ENCODE measurements at places on chromosomes 6 and 20. TPM values are rescaled to one million over a fixed set of nuclear protein-coding genes. Genes with fewer than 3 reads are reported as not detected.

Gene CCM2L
- 8.3 TPM for total RNA-seq

Gene SLC35F1
- total RNA-seq: 11.3 TPM

Gene MRPS18A
- total RNA-seq: 77.3 TPM

Gene RBPJL
- total RNA-seq: not detected

Gene IGF2R
- 29.4 TPM for total RNA-seq

Gene JPH2
- total RNA-seq: 0.67 TPM

Gene CTCFL
- total RNA-seq: 14.2 TPM

Gene GHRH
- total RNA-seq: not detected

Gene SPEF1
- 0.94 TPM for total RNA-seq

Gene PPIL1
- total RNA-seq: 91.1 TPM

Gene HCRTR2
- total RNA-seq: 0.07 TPM

Gene MEP1A
- total RNA-seq: not detected

Gene UBR2
- 18.7 TPM for total RNA-seq

Gene GCNT2
- 52.5 TPM for total RNA-seq

Gene BHLHE23
- 2.1 TPM for total RNA-seq

Gene PBOV1
- total RNA-seq: not detected

Gene C6orf58
- not detected for total RNA-seq

Gene MMP24
- 14.8 TPM for total RNA-seq

Gene PTCRA
- total RNA-seq: not detected

Gene SPO11
- total RNA-seq: not detected

Gene EFCAB8
- total RNA-seq: 0.44 TPM

Gene TAGAP
- not detected for total RNA-seq

Gene COL9A1
- 4.7 TPM for total RNA-seq

Gene ZBTB2
- 15.5 TPM for total RNA-seq

Gene GABRR2
- not detected for total RNA-seq

Gene CD109
- 1.3 TPM for total RNA-seq

Gene ZNF451
- total RNA-seq: 31.7 TPM

Gene ULBP3
- total RNA-seq: 1.9 TPM

Gene FOXQ1
- 24.8 TPM for total RNA-seq

Gene CRIP3
- 20.1 TPM for total RNA-seq

Gene ZNF391
- total RNA-seq: 3.1 TPM

Gene SEMG1
- 0.81 TPM for total RNA-seq

Gene BPIFB4
- total RNA-seq: not detected

Gene MYL9
- 25.0 TPM for total RNA-seq

Gene EDN3
- total RNA-seq: not detected

Gene FAXC
- total RNA-seq: 4.7 TPM

Data from H7 (cell line).